Renal cortex interstitium (tissue), 15 donors: ENCODE measurements at places on chromosomes 3 and 15. TPM values are rescaled to one million over a fixed set of nuclear protein-coding genes. Genes with fewer than 3 reads are reported as not detected.

DNA sequence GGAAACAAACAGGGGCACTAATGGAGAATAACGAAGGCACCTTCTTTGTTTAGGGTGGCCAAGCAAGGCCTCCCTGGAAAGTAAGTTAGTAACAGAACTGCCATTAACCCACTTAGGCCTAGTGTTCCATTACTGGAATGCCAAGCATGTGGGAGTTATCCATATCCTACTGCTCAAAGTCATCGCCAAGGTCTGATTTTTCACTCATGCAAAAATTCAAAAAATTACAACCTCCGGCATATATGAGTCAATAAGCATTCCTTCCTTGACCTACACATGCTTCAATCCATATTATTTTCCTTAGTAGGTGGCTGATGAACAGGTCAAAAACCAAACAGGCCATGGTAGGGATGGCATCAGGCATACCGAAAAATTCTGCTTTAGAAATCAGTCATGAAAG lies 1097.2 kb downstream of the FHIT start:
- no peak for DNase-seq

GRCh38 chr3:119944091-119944490 lies 150.2 kb downstream of the GSK3B start:
- no peak for DNase-seq

GRCh38 chr15:68907396-68907923 lies 22.9 kb upstream of the SPESP1 start:
- no peak for DNase-seq

Gene AEN
- polyA plus RNA-seq, result 5.6 TPM

DNA sequence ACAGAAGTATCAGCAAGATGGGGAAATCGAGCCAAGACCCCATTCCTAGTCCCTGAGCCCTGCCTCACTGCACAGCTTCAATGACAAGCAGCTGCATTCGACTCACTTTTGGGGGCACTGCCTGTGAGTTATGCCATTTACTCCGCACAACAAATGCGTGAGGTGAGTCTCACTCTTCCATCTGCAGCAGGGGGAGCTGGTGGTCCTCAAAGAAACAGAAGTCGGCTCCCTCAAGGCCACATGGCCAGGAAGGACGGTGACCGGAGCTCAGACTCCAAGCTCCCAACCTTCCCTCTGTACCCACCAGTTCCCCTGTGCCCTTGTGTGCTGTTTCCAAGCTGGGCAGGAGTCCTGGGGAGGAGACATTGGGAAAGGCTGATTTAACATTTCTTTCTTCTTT lies 127.7 kb upstream of the IQSEC1 start:
- no peak for DNase-seq

GRCh38 chr3:119221779-119222320 lies 18.8 kb downstream of the B4GALT4 start:
- DNase-seq, result no peak

Gene CFAP44
- 26.1 TPM for polyA plus RNA-seq

Gene LNP1
- polyA plus RNA-seq, result 7.2 TPM

GRCh38 chr3:120661106-120661905 lies 20.7 kb downstream of the HGD start:
- DNase-seq, result no peak

DNA sequence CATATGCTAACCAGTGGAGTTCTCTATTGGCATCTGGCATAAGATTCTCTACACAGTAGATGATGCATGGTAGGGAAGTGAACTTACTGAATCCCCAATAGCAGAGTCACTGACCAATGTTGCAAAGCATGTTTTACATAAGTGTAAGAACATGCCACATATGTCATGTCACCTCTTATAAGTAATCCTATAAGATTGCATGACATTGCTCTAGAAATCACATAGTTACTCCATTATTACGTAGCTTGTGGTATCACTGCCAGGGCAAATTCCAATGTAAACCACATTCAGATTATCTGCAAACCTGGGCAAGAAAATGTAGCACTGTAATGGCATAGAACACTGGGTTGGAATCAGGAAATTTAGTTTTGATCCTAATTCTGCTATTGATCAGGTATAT lies 198.2 kb upstream of the UMPS start:
- no peak for DNase-seq

Gene GOLGA8T
- polyA plus RNA-seq, result 0.34 TPM
